ENCODE measurements at places on chromosomes 1 and 21.

GRCh38 chr1:24266998-24267397, 52.2 kb upstream of the GRHL3 start:
- no peak for DNase-seq

- no peak for DNase-seq
These were observed 84.2 kb downstream of the ABCA4 start for GRCh38 chr1:94036730-94037129.

GRCh38 chr1:235802573-235803346, 63.9 kb downstream of the LYST start:
- DNase-seq, result no peak

DNA sequence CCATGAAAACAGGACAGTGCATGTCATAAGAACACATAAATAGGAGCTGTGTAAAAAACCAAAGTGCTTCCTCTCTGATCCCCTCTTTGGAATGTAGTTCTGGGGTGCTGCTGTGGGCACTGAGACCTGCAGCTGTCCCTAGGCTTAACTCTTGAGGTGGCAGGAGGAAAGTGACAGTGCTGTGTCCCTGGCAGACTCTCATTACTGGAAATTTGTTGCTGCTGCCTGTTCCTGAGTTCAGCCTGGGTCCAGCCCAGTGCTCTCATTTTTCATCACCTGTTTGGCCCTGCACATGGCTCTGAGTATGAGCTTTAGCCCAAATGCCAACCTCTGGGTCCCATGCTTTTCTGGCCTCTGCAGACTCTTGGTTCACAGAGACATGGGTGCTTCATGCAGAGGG, 329.3 kb downstream of the DSCAM start:
- DNase-seq, result no peak

DNA sequence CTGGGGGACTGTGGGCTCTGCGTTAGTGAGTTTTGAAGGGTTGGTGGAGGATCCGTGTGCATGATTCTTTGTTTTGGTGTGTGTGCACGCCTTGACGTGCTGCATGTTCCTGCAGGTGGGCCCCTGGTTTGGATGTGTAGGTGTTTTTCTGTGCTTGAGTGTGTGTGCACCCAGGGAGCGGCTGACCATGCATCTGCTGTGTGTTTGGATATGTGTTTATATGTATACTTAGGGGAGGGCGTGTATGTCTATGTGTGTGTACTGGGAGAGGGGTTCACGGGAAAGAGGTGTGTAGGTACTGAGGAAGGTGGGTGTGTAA, 1.1 kb downstream of the VANGL2 start:
- no peak for DNase-seq

DNA sequence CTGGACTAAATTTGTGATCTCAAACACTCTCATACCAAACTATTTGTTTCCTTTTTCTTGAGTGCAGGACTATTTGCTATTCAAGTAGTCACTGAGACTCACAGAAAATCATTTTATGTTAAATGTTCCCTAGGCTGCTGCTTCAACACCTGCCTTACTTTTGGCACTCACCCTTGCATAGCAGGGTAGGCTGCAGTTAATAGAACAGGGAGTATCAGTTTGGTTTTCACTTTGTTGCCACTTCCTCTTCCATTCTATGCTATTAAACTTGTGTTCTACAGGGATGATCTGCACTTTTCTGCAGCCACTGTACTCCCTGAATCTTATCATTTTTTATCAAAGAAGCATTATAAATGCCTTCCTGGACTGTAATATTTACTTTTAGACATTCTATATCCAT, 148.7 kb upstream of the PRMT6 start:
- DNase-seq, result no peak

DNA sequence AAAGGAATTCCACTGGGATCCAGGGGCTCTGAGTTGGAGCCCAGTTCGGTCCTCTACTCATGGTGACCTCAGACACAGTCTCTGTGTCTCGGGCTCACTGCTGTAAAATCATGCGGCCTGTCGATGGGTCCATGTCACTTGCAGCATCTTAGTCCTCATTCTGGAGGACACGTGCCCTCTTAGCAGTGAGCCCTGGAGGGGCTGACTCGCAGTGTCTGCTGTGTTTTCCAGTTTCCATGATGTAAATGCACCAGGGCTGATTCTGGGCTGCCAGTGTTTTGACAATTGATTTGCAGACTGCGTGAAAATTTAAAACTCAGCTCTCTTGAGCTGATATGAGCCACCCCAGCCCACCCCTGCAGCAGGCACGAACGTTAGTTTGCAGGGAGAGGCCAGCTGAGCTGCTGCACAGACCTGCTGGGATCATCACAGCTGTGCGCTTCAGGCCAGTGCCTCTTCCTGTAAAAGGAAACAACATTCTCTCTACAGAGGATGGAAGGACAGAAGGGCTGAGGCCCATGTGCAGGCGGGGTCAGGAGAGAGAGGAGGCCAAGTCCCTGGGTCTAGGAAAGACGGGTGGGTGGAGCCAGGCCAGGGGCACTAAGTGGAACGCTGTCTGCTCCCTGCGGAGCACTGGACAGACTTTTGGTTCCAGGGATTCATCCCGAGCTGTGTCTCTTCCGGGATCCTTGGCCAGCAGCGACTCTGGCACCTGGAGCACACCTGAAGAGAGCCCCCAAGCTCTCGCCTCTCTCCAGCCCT, 42.6 kb downstream of the RSPH1 start:
- peak; percentile 19 for DNase-seq

- no peak for DNase-seq
These were observed 36.7 kb upstream of the HAO2 start for GRCh38 chr1:119331915-119332314.

DNA sequence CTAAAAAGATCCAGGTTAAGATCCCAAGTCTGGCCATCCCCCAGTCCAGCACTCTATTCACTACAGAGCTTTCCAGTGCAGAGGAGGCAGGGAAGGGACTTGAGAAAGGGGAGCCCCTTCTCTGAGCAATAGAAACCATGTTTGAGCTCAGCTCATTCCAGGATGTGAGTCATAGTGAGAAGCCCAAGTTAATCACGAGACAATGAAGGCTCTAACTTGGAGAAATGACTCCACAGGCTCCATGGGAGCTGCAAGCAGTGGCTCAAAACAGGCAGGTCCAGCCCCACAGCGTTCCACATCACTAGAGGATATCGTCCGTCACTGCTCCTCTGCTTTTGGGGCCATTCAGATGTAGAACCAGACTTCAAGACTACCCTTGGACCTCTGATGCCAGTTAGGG, 59.1 kb downstream of the CAMK2N1 start:
- peak; percentile 8 for DNase-seq

DNA sequence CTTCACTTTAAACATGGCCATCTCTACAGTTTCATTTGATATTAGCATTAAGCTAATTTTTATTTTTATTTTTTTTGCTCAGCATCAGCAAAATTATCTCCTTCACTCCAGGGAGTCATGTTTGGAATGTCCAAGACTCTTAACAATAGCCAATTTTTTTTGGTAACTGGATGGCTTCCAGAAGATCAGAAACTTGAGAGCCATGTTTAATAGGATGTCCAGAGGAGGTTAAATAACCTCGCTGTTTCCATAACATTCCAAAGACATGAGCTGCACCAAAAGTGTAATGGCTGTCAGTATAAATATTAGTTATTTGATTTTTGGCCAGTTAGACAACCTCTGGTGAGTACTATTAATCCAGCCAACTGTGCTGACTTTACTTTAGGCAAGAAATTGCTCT, 80.7 kb downstream of the DNTTIP2 start:
- DNase-seq, result no peak

DNA sequence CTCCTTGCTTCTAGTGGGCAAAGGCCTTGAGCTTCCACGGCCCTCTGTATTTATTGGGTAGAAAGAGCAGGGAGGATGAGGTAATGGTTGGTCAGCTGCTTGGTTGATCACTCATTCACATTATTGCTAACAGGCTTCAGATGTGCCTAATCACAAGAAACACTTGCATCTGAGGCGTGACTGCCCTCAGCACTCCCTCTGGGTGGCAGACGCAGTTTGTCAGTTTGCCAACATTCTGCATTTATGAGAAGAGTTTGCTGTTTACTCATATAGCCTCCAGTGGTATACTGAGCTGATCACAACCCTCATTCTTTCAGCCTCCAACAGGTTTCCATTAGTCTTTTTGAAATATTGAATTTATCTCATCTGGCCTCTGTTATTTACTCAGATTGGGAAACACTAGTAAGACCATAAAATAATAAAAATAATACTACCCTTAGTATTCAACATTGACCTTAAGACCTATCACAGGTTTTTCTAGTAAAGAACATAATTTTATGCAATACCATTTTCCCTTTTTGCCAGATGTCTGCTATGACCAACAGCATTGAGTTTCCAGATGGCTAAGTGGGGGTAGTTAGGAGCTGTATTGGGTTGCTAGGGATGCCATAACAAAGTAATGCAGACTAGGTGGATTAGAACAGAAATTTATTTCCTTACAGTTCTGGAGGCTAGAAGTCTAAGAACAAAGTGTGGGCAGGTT, 53.3 kb downstream of the PTGFR start:
- no peak for DNase-seq

GRCh38 chr1:215140135-215140534, 57.6 kb downstream of the KCNK2 start:
- DNase-seq, result no peak

- DNase-seq, result no peak
These were observed 11.3 kb downstream of the GNPAT start for GRCh38 chr1:231252336-231252735.

- no peak for DNase-seq
These were observed 573 bp upstream of the CPT2 start for GRCh38 chr1:53196017-53196484.

GRCh38 chr21:26877018-26877417, 31.8 kb upstream of the ADAMTS1 start:
- no peak for DNase-seq

DNA sequence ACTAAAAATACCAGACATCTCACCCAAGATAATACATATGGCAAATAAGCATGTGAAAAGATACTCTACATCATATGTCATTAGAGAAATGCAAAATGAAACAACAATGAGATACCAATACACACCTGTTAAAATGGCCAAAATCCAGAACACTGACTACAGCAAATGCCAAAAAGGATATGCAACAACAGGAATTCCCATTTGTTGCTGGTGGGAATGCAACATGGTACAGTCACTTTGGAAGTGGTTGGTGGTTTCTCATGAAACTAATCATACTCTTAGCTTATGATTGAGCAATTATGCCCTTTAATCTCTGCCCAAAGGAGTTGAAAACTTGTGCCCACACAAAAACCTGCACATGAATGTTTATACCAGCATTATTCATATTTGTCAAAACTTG, 6.4 kb upstream of the RGS2 start:
- no peak for DNase-seq

- no peak for DNase-seq
These were observed 81.0 kb upstream of the CD55 start for GRCh38 chr1:207240325-207241101.

GRCh38 chr1:189774721-189775287, 702.9 kb downstream of the BRINP3 start:
- no peak for DNase-seq

- no peak for DNase-seq
These were observed 373.0 kb downstream of the PLPP3 start for GRCh38 chr1:56206391-56206790.

DNA sequence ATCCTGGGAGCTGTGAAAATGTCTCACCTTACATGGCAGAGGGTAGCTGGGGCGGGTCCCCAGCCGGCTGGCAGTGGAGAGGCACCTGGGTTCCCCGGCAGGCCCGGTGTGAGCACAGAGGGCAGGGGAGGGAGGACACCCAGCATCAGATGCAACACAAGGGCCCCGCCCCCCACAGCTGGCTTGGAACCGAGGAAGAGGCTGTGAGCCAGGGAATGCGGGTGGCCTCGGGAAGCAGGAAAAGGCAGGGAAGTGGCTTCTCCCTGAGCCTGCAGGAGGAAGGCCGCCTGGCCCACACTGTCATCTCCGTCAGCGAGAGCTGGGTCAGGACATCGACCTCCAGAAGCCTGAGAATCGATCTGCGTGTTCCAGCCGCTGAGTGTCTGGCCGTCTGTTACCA, 87.3 kb downstream of the SIK1 start:
- DNase-seq, result no peak

DNA sequence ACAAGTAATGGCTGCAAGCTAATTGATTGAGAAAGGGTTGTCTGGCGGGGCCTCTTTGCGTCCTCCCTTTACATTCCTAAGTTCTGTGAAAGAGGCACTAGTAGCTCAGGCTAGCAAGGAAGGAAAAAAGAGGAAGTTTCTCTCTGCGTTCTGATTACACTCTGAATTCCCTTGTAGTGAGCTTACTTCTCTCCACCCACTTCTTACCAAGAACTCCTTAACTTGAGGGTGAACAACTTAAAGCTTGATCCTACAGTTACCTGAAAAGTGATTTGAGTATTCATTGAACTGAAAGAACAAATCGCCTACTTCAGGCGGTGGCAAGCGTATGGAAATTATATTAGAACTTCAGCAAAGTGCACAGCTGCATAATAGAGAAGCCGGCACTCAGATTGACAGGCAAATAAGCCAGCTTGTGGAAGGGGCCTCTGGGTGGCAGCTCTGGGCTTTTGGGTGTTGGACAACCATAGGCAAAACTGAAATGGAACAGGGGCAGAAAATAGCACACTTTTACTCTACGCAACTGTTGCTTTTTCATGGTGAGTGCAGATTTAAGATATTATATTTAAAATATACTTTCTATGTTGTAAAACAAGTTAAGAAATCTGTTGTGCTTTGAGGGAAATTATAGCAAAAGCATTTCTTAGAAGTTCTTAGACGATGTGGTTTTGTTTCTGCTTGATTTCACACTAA, 464.5 kb downstream of the USP25 start:
- DNase-seq, result peak; percentile 15

GRCh38 chr1:155038602-155039307, 5.1 kb downstream of the DCST1 start:
- DNase-seq, result no peak

DNA sequence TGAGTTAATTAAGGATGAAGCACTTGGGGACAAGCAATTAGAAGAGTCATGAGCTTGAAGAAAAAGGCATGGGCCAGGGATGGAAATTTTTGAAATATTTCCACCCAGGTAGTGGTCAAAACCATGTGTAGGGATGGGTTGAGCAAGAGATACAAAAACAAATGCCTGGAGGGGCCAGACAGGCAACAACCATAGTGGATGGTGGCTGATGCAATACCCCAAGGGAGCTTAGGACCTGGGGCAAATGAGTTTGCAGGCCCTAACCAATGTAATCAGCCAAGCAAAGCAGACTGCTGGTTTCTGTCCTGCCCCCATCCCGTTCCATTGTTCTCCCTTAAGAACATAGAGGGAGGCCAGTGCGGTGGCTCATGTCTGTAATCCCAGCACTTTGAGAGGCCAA, 119.1 kb upstream of the FGGY start:
- no peak for DNase-seq

DNA sequence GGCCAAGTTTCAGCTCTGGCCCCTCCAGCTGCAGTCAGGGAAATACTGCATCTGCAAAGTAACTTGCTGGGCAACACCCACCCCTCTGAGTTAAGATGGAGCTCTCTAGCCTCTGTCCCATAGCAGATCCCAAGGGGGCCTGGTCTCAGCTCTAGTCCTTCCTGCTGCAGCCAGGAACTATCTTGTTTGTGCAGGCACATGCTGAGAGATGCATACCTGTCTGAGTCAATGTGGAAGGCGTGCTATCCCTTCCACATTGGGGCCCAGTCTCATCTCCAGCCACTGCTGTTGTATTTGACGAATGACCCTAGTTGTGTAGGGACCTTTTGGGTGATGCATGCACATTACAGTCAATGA, 76.4 kb downstream of the CTH start:
- DNase-seq, result no peak

GRCh38 chr1:241641773-241642592, 1.8 kb upstream of the CHML start:
- no peak for DNase-seq

GRCh38 chr1:155052439-155053395, 1.6 kb downstream of the ADAM15 start:
- DNase-seq, result peak; percentile 53

All from activated CD8-positive, alpha-beta T cell treated with anti-CD3 and anti-CD28 coated beads for 36 hours (primary cell).